ENCODE measurements at places on chromosomes 13 and 19. TPM values are rescaled to one million over a fixed set of nuclear protein-coding genes. Genes with fewer than 3 reads are reported as not detected.
A peak's percentile ranks its signal among the peaks of the same experiment; 100 is the strongest.

DNA sequence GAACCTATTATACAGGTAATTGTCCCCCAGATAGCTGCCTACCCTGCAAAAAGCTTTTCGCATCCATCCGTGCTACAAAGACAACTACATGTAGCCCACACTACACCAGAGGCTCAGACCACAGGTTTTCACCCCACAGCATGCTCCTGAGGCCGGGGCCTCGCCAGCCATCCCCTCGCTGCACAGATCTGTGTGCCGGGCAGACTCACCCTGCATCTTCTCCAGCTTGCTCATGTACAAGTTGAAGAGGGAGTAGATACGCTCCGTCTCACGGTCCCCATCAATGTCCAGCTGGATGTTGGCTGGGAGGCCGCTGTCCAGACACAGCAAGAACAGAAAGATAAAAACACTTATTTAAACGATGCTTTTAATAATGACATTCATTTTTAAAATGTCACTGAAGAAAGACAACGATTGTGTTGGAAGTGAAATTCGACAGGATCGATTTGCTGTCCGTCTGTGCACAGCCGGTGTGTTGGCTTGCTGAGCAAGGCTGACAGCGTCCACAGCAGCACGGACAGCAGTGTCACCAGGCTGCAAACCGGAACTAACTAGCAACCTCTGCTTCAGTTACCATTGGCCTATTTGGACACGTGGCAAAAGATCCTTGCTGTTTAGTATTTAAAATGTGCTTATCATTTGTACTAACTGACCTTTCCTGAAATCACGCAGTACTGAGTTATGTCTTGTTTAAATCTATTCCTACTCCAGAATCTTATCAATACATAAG lies 18.6 kb upstream of the C13orf46 start:
- DNase-seq = no peak

- no peak for DNase-seq
Observed at GRCh38 chr19:54152878-54153524, 6.5 kb downstream of the LENG1 start.

- DNase-seq = peak; percentile 92
Observed at GRCh38 chr19:7674010-7675005, 2.6 kb upstream of the MCEMP1 start.

DNA sequence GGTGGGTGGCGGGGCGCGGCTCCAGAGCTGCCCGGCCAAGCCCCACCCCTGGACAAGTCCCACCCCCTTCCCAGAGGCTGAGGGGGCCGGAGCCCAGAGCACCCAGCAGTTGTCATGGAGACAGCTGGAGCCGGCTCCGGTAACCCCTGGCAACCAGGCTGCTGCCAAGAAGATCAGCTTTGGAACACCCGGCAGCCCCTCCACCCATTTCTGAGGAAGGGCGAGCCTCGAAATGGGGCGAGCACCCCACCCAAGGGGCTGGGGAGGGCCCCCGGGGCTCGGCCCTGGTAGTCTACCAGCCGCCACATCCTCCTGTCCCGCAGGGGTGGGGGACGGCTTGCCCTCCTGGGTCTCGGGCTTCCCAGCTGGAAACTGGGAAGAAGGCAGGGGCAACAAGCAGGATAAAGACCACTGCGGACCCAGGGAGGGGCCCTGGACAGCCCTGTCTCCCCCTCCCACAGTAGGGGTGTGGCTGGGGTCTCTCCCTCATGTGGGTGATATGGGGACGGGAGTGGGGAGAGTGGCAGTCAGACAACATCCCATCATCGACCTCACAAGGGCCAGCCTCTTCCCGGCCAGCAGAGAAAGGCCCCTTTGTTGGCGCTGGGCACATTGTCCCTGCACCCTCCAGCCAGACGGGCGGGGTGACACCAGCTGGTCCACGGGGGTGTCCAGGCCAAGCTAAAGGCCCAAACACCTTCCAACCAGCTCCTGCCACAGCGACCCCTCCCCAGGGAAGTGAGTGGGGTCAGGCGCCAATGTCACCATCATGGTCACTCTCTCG lies 1.5 kb downstream of the CERS1 start:
- DNase-seq = peak; percentile 97

GRCh38 chr19:45568732-45569131 lies 15.9 kb downstream of the OPA3 start:
- DNase-seq = no peak

DNA sequence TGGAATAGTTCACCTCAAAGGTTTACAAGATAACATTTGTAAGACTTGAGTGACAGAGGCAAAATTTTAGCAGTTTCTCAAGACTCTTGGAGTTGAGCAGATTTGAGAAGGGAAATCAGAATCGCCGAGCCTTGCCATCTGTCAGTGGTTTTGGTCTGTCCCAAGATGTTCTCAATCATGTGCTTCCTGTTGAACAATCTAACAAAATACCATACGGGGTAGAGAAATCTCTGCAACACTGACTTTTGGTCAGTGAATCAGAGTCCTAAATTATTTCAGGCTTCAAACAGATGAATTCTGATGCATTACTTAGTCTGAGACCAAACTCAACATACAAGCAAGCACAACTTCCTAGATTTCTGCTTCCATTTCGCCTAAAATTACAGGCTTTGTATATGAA lies 3.8 kb downstream of the KCTD12 start:
- DNase-seq = no peak

DNA sequence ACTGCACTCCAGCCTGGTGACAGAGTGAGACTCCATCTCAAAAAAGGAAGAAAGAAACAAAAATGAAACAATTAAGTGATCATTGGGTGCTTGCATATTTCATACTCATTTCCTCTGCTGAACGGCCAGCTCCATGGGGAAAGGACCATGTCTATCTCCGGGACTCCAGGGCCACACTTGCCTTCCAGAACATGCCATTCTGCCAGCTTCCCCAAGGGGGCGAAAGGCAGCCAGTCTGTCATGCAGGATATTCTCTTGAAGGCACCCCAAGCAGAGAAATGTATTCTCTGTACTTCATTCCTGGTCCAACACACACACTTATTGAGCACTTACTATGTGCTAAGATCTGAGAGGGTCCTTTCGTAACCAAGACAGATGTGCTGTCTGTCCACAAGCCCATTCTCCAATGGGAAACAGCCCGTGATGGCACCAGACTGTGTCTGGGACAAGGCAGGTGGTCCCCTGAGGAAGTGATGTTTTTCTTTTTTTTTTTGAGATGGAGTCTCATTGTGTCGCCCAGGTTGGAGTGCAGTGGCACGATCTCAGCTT lies 10.2 kb upstream of the CARM1 start:
- DNase-seq = peak; percentile 77

- no peak for DNase-seq
Observed at GRCh38 chr13:19910336-19911072, 47.1 kb upstream of the ZMYM5 start.

- no peak for DNase-seq
Observed at GRCh38 chr19:14809272-14810057, 25.5 kb downstream of the OR7A5 start.

GRCh38 chr19:30255791-30256495 lies 116.2 kb upstream of the ZNF536 start:
- peak; percentile 85 for DNase-seq

GRCh38 chr13:71829547-71829946 lies 37.5 kb downstream of the DACH1 start:
- DNase-seq = no peak

DNA sequence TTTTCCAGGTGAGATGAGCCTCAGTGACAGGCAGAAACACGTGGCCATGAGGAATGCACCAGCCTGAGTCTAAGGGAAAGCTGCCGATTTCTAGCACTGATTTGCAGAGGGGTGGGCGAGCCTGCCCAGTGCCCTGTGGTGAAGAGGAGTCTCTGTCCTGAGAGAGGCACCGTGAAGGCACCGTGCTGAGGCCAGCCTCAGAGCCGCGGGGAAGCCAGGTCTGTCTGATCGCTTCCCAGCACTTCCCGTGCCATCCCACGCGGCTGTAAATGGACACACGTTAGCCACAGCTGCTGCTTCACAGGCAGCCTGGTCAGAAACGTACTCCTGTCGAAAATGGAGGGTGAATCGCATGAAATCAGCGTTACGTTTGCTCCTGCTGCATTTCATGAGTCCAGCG lies 79.8 kb downstream of the ATP11A start:
- DNase-seq = peak; percentile 57

- DNase-seq = peak; percentile 83
Observed at GRCh38 chr19:4660181-4660791, 9.9 kb downstream of the MYDGF start.

DNA sequence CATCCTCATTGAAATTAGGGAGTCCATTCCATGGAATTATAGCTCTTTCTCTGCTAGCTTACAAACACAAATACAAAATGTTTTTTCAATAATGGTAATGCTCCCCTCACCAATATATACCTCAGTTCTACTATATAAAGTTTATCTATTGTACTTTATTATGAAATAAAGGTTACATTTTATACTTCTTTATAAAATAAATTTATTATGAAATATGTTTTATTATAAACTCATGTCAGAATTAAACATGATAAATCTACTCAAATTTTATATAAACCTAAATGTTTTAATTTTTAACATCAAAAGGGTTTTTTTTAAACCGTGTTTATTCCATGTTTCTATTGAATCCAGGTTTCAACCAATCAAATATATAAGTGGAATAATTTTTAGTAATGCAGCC lies 646.1 kb upstream of the PCDH20 start:
- DNase-seq = no peak

DNA sequence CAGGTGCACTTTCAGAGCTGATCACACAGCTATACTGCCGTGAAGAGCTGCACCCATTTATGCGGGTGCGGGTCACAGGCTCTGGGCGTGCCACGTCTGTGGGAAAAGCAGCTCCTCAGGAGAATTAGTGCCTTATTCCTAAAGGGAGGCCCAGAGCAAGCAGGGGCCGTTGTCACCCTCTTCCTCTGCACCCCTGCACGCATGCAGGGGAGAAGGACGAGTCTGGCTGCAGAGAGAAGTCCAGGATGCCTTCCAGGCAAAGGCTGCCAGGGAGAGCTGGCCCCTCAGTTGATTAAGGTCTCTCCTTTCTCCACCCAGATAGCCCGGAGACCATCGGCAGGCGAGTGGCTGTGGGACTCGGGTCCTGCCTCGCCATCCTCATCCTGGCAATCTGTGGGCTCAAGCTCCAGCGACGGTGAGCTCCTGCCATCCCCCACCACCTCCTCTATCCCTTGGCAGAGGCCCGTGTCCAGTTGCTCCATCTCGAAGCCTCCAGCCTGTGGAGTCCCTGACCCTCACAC lies 3.1 kb upstream of the FFAR1 start:
- DNase-seq = peak; percentile 28

- DNase-seq = no peak
Observed at GRCh38 chr19:46620716-46621115, 4.2 kb downstream of the PTGIR start.

- no peak for DNase-seq
Observed at GRCh38 chr13:80211566-80211965, 129.4 kb downstream of the SPRY2 start.

DNA sequence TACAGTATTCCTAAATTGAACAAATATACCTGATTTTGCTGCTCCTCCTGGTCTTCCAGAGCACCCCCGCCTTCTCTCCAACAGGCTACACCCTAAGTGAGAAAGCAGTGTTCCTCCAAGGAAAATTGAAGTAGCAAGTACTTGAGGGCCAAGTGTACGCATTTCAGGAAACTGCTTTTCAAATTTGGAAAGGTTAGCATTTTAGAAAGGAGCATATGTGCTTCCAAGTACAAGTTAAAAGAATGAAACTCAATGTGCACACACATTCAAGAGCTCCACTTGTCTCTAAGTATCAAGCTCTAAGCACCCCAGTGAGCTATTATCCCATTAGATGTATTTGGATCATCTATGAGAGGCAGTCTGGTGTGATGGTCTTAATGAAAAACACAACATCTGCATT lies 25.8 kb downstream of the LHFPL6 start:
- no peak for DNase-seq

DNA sequence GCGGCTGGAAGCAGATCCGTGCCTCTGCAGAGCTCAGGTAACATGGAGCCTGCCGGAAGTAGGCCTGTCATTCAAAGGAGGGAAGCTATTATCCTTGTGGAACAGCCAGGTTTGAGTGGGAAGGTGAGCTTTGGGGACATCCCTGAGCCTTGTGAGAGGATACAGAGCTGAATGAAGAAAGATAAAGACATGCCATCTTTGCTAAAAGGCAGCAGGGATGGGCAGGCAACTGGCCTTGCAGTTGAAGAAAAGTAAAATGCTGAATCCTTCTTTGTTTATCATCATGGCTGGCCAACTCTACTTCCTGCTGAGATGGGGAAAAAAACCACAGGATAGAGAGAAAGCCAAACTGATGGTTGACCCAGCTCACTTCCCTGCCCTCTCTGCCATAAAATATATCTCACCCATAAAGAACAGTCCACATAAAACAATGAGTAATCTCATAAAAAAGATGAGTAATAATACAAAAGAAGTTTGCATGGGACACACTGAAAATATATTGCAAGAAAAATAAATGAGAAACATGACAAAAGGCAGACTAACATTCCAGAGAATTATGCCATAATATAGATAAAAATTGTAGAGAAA lies 226.3 kb downstream of the DLEU7 start:
- DNase-seq = no peak

DNA sequence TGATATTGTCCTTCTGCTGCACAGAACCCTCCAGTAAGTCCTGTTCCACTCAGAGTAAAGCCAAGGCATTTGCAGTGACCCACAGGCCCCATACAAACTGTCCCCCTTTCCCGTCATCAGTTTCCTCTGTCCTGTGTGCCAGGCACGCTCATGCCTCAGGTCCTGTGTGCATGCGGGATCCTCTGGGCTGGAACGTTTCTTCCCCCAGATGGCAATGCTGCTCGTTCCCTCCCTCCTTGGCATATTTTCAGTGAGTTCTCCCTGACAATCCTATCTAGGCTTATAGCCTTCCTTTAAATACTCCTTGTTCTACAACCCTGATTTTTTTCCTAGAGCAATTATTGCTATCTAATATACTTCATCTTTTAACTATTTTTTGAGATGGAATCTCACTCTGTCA lies 5.7 kb downstream of the OPA3 start:
- no peak for DNase-seq

GRCh38 chr19:20840371-20840770 lies 64.3 kb downstream of the ZNF66 start:
- no peak for DNase-seq

DNA sequence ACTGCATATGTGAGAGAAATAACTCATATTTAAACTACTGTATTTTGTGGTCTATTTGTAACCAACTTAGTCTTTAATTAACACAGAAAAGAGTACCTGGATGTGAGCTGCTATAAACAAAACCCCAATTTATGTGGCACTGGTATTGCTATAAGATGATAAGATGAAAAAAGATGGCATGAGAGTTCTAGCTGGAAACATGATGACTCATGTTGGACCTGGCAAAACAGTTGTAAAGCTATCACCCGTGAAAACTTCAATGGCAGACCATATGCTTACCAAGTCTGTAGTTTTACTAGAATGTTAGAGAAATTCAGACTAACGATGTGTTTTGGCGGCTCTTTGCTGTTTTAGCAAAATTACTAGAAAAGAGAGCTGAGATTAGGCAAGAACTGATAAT lies 69.6 kb upstream of the PCDH9 start:
- DNase-seq = no peak

GRCh38 chr13:112447761-112448603 lies 71.8 kb downstream of the SPACA7 start:
- peak; percentile 62 for DNase-seq

The MARK4 gene
- total RNA-seq = 16.1 TPM

The ADM5 gene
- total RNA-seq = 1.4 TPM

The SLC6A16 gene
- total RNA-seq = 4.3 TPM

The ATXN8OS gene
- not detected for total RNA-seq

The ZNF99 gene
- total RNA-seq = not detected

The AXL gene
- 26.8 TPM for total RNA-seq

The MAP4K1 gene
- total RNA-seq = 8.2 TPM

The PDX1 gene
- not detected for total RNA-seq

The SPRED3 gene
- 4.2 TPM for total RNA-seq

The GRK1 gene
- total RNA-seq = 0.14 TPM

The NOP53 gene
- 167 TPM for total RNA-seq

The IGFL3 gene
- not detected for total RNA-seq

The DNAAF3 gene
- total RNA-seq = 0.15 TPM

The ZNF575 gene
- not detected for total RNA-seq

The LYPD5 gene
- total RNA-seq = 0.21 TPM

The ETV2 gene
- total RNA-seq = 0.35 TPM

Data from H7 (cell line).